Hair follicular keratinocyte (primary cell): ENCODE measurements at places on chromosomes 12 and 14. TPM values are rescaled to one million over a fixed set of nuclear protein-coding genes. Genes with fewer than 3 reads are reported as not detected.

TAS2R46 gene
- not detected in 2 replicates for total RNA-seq

KICS2 gene
- total RNA-seq, result 7.3 and 11.5 TPM in 2 replicates

KRT78 gene
- total RNA-seq, result 0.04 and 0.16 TPM in 2 replicates

TAS2R31 gene
- total RNA-seq, result 0.39 TPM in 1 of 2 replicates, not detected in the other

SLC5A8 gene
- 0.08 TPM in 1 of 2 replicates, not detected in the other for total RNA-seq
